ENCODE measurements at places on chromosomes 11 and 22. TPM values are rescaled to one million over a fixed set of nuclear protein-coding genes. Genes with fewer than 3 reads are reported as not detected.

DNA sequence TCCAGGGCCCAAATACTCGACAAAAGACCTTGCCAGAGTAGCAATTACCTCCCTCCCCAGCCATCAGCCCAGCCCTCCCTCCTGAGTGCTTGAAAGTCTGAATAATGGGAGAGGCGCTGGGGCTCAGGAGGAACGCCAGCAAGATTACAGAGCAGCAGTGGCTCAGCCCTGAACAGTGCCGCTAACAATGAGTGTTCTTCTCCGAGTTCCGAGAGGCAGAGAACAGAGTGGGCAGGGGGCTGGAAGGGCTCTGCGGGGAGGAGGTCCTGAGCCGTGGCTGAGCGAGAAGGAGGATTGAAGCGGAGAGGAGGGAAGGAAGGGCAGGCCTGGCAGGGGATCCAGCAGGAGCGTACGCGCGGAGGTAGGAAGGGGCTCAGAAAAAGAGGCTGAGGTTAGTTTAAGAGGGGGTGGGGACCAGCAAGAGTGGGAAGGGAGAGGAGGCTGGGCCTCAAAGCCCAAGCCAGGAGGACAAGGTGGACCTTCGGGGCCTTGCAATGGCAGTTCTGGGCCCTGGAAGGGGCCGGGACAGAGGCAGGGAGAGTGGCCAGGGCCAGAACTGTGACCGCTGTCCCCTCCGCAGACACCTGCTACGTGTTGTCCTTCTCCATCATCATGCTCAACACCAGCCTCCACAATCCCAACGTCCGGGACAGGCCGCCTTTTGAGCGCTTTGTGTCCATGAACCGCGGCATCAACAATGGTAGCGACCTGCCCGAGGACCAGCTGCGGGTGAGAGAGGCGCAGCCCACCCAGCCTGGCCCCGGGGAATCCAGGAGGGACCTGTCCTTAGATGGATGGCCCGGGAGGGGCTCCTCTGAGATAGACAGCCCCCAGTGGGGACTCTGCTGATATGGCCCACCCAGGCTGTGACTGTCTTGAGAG, 20.6 kb downstream of the CYTH4 start:
- DNase-seq, result no peak

- no peak for DNase-seq
These were observed 4.2 kb downstream of the SCGB1A1 start for GRCh38 chr11:62423012-62423411.

The CARD10 gene
- 46.0 TPM for total RNA-seq

DNA sequence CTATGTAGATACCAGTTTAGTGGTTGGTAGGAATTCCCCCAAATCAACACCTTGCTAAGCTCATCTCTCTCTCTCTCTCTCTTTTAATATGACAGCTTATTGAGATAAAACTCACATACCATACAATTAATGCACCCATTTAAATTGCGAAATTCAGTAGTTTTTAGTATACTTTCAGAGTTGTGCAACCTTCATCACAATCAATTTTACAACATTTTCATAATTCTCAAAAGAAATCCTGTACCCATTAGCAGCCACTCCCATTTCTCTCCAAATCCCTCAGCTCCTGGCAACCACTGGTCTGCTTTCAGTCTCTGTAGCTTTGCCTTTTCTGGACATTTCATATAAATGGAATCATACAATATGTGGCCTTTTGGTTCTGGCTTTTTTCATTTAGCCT, 13.3 kb downstream of the NNMT start:
- no peak for DNase-seq

The DRD4 gene
- total RNA-seq, result not detected

GRCh38 chr11:66119348-66120133, 49.5 kb downstream of the PACS1 start:
- DNase-seq, result peak; percentile 64

GRCh38 chr22:23144932-23145877, at the start of gene RAB36:
Gene RAB36 (plus strand): TSS chr22:23145477. CDS start chr22:23146617, 1,140 bp downstream.
- DNase-seq, result peak; percentile 99

- DNase-seq, result no peak
These were observed 219.0 kb downstream of the CASP12 start for GRCh38 chr11:104679258-104679657.

The REXO2 gene
- 170 TPM for total RNA-seq

DNA sequence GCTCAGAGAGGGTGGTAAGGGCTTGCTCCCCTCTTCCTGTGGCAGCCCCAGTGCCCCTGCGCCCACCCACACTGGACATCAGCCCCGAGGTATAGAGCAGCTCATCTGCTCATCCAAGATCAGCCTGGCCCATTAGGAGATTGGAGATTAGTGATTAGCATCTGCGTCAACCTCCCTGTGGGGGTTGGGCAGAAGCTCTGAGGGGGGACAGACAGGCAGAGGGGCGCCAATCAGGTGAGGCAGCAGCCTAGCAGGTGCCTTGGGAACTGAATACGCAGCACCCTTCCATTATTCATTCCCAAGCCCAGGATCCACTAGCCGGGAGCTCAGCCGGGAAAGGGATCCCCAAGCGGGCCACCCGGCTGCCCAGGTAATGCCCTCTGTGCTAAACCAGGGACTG, 11.0 kb downstream of the SMTN start:
- DNase-seq, result no peak

The POTEH gene
- not detected for total RNA-seq

The GAL3ST1 gene
- total RNA-seq, result 6.4 TPM

The GGT1 gene
- total RNA-seq, result 118 TPM

The CHEK1 gene
- total RNA-seq, result 39.2 TPM

DNA sequence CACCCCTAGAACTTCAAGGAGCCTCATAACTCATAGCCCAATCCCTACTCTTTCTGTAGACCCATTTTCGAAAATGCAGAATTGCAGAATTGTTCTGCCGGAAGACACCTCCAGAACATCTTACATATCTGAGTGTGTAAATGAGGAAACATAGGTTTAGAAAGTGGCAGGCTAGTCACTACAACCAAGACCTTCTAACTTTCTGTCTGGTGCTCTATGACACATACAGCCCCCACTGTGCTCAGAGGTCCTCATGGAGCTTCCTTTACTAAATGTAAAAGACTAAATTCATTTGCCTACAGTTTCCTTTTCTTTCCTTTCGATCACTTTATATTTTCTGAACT, 132.1 kb upstream of the DDI1 start:
- no peak for DNase-seq

DNA sequence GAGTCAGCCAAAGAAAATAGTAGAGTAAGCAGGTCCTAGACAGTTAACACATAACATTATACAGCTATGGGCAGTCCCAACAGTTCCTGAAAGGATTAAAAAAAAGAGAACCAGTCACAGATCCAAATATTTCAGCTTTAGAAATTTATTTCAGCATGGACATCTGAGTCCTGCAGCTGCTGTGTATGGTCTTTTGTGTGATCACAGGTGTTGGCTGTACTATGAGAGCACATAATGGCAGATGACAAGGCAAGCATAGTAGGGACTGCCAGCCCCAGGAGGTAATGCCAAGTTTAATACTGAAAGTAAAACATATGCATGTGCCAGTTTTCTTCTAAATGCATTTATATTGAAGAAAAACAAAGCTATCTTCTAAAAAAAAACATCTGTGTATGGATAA, 158.1 kb downstream of the GRIA4 start:
- DNase-seq, result no peak

- no peak for DNase-seq
These were observed 25.6 kb upstream of the DGCR8 start for GRCh38 chr22:20054485-20054884.

DNA sequence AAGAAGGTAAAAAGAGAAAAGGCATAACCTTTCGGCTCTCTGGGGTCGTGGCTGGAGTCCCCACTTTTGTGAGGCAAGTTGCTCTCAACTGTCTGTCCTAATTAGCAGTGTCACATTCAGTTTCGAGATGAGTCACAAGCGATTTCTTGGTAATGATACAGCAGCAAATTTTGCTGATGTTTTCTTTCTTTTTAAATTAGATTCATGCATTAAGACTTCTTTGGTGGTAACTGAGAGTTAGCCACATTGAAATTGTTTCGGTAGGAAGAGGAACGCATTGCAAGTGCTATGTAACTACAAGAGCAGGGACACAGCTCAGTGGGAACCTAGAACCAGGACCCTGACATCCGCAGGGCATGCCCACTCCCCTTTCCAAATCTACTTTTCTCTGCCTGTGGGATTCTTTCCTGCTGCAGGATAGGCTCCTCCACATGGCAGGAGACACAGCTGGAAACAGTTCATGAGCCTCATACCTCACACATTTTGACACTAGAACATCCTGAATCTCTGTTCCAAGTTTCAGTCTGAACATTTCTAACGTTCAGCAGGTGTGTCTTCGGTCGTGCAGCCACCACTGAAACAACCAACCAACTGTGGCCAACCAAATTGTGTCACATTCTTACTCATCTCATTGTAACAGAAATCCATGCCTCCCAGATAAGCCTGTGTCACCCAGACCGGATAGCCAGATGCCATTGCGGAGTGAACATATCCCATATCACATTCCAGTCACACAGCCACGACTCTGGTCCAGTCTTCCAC, 987.6 kb downstream of the NTM start:
- no peak for DNase-seq

- no peak for DNase-seq
These were observed 19.3 kb downstream of the IGSF9B start for GRCh38 chr11:133937468-133937867.

The TEX54 gene
- not detected for total RNA-seq

DNA sequence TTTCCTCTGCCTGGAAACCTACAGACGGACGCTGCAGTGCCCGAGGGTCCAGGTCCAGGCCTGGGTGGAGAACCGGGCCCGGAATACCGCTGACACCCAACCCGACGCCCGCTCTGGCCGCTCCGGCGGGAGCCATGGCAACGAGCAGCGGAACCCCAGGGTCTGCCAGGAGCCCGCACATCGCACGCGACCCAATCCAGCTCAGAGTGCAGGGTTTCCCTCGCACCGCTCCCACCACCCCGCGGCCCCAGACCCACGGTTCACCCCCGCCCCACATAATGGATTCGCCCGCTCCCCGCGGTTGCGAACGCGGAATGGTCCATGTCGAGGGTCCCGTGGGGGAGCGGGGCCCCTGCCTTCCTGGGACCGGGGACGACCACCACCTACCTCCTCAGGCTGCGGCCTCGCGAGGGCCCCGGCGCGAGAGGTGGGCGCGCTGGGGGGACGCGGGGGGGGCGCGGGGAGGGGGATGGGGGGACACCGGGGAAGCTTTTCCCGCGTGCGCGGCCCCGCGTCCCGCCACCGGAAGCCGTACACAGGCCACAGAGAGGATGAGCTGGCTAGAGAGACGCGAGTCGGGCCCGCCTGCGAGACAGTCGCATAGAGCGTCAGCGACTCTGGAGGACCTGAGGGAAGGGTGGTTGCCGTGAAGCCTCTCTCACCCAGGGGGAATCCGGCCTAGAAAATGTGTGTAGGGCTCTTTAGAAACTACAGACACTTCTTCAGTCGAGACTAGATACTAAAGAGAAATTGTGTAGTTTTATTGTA, at the start of gene SSRP1:
TSS of gene SSRP1 (minus strand) at position 550 of the 768 bp plus-strand sequence. CDS start 771 bp downstream, outside the sequence.
- DNase-seq, result peak; percentile 71

DNA sequence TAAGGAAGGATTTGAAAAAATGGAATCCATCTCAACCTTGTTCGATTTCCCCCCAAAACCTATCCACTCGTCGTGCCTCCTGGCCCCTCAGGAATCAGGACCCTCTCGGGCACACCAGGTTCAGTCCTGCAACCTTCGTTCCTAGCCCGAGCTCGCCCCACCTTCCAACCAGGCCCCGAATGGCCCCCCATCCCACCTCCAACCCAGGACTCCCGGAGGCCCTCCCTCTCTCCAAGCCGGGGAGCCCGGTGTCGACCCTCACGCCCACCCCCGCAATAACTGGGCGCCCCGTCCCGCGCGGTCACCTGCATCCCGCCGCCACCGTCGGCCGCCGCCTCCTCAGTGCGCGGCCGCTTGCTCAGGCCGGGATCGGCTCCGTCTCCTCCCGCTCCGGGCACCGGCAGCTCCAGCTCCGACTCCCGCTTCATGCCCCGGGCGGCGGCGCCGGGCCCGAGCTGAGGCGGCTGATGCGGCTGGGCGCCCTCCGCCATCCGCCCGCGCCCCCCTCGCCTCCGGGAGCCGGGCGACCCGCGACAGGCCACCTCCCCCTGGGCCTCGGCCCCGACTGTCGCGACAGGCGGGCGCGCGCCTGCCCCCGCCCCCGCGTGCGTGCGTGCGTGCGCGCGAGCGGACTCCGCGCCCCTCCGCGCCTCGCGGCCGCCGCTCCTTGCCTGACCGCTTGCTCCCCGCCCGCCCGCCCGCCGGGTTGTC, 534 bp downstream of the RBFOX2 start:
- DNase-seq, result no peak

DNA sequence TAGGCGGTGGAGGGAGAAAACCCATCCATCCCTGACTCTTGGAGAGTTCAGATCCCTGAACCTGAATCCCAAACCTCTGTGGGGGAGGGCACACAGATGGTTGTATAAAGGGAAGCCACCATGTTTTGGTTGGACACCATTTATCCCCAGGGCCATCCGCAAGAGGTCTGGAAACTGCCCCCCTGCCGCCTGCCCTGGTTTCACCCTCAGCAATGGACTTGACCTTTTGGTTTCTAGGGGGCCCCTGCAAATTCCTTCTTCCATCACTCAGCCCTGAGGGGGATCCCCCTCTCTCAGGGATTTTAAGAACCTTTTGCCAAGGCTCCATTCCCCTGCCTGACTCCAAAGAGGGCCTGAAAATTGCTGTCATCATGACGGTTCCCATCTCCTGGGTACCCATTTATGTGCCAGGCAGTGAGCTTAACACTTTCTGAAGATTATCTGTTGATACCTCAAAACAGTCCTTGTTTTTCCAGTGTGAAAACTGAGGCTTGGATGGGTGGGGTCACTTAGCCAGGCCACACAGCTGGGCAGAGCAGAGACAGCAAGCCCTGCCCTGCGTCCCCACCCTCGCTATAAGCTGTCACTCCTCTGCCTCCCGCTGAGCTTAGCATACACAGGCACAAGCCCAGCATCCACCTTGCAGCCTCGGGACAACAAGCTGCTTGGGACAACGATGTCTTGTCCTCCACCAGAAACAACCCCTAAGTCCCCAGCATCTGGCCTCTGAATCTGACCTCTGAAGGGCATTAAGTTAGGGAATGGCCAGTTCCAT, 33.2 kb upstream of the CRYBB3 start:
- no peak for DNase-seq

The CSRP3 gene
- total RNA-seq, result not detected

- DNase-seq, result peak; percentile 13
These were observed 1571.2 kb upstream of the RAG2 start for GRCh38 chr11:38169286-38169685.

- no peak for DNase-seq
These were observed 12.8 kb downstream of the PLAAT4 start for GRCh38 chr11:63549411-63549810.

- no peak for DNase-seq
These were observed 63.6 kb downstream of the PPP2R1B start for GRCh38 chr11:111702623-111703022.

The TSGA10IP gene
- total RNA-seq, result not detected

- no peak for DNase-seq
These were observed 26.3 kb downstream of the MAP6 start for GRCh38 chr11:75642402-75643113.

DNA sequence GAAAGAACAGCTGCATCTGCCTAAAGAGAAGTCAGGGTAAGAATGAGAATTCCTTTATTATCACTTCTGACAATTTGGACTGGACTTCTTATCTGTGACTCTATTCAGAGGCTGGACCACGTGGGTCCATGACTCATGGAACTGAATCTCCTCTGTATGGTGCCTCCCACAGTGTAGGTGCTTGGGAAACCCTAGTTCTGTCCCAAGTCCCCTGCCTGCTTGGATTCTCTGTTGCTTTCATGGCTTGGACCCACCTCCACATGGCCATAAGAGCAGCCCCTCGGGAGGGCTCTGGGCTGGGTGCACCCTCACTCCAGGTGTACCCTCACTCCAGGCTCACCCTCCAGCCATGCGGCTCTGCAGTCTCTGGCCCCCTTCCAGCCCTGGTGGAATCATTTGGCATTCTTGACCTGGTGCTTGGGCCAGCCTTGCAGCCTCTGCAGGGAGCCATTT, 153.4 kb downstream of the CACNA1I start:
- no peak for DNase-seq
